ENCODE measurements at places on chromosomes 7 and 10. TPM values are rescaled to one million over a fixed set of nuclear protein-coding genes. Genes with fewer than 3 reads are reported as not detected.

GRCh38 chr10:43960981-43961380 is 312.3 kb upstream of the ZNF32 start:
- DNase-seq = no peak

DNA sequence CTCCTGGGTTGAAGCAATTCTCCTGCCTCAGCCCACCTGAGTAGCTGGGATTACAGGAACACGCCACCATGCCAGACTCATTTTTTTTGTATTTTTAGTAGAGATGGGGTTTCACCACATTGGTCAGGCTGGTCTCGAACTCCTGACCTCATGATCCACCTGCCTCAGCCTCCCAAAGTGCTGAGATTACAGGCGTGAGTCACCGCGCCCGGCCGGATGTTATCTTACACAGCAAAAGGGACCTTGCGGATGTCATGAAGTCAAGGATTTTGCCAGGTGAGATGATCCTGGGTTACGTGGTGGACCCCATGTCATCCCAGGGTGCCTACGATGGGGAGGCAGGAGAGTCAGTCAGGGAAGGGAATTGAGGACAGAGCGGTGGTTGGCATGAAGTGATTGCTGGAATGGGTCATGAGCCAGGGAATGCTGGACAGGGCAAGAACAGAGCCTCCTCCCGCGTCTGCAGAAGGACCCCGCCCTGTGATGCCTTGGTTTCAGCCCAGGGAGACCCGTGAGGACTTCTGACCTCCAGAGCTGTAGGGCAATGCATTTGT is 8.7 kb upstream of the UBE3C start:
- no peak for DNase-seq

GRCh38 chr7:26856176-26856985 is 8.0 kb downstream of the SKAP2 start:
- no peak for DNase-seq

DNA sequence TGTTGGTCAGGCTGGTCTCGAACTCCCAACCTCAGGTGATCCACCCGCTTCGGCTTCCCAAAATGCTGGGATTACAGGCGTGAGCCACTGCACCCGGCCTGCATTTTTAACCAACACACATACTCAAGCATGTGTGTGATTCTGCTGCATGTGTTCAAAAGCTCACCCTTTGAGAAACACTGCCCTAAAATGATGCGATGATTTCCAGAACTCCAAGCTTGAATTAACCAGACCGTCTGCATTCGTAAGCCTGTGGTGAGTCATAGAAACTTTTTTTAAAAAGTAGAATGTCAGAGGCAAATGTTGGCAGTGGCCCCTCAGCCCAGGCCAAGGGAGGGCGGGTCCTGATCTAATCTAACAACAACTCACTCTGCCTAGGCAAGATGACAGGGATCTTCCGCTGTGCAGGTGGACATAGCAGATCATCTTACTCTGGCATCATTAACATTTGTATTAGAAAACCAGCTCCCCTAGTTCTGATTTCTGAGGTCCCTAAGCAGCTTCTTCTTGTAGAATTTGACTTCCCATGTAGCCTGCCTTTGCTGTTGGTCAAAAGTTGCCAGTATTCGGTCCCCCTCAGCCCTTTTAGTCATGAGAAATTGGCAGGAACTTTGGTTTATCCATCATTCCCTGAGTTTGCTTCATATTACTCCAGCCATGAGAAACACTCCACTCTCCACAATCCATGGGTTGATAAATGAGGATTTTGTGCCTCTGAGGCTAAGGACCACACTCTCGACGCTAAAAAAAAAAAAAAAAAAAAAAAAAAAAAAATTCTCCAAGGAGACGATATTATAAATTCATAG is 190.4 kb downstream of the SKIDA1 start:
- DNase-seq = peak; percentile 72

Gene RELN
- total RNA-seq = 2.9 TPM

- DNase-seq = no peak
Measured at GRCh38 chr10:48288661-48289060, 14.2 kb upstream of the FRMPD2 start.

GRCh38 chr7:137985253-137985896 is 16.5 kb downstream of the CREB3L2 start:
- DNase-seq = no peak

Gene OGDHL
- total RNA-seq = 9.8 TPM

Gene AGAP9
- 4.6 TPM for total RNA-seq

Gene METTL27
- 2.2 TPM for total RNA-seq

GRCh38 chr7:80498481-80499349 is 13.1 kb downstream of the GNAT3 start:
- no peak for DNase-seq

GRCh38 chr7:23893942-23894891 is 184.2 kb downstream of the STK31 start:
- no peak for DNase-seq
